ENCODE measurements at places on chromosomes 2 and 18.
A peak's percentile ranks its signal among the peaks of the same experiment; 100 is the strongest.

DNA sequence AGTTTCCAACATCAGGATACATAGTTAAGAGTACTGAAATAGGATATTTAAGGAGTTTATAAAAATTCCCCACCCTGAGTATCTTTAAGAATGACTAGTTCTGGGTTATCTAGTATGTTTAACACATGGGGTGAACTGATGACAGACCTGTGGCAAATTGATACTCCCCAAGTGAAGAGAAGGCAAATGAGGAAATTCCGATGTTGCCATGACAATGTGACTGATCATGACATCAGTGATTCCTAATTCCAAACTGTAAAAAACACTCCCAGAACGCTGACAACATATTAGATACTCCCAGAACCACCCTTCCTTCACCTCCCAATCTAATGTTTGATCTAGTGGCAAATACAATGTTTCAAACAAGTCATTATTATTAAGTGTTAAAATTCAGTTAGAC is 77.6 kb downstream of the RBMS1 start:
- DNase-seq: no peak

GRCh38 chr2:108626995-108627394 is 92.3 kb upstream of the RANBP2 start:
- no peak for DNase-seq

GRCh38 chr2:74391580-74392448 is 11.7 kb upstream of the DCTN1 start:
- peak; percentile 89 for DNase-seq

GRCh38 chr2:196836440-196836839 is 27.3 kb upstream of the C2orf66 start:
- DNase-seq: no peak

DNA sequence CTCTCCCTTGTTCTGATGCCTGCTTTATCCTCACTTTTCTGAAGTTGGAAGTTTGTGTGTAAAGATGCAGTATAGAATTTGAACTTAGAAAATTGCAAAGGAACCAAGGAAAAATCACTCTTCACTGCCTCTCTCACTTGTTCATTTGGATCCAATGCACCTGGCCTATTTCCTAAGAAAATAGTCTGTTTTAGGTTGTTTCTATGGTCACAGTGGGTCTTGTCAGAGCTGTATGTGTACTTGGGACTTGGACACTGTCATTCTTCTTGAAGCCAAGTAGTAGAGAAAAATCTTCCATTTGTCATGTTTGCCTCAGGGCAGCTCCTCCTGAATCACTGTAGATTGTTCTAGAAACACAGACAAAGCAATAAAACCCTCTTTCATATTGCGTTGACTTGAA is 80.3 kb upstream of the SESTD1 start:
- DNase-seq: no peak

- DNase-seq: peak; percentile 56
Measured at GRCh38 chr2:54966165-54966832, 84.0 kb downstream of the RTN4 start.

DNA sequence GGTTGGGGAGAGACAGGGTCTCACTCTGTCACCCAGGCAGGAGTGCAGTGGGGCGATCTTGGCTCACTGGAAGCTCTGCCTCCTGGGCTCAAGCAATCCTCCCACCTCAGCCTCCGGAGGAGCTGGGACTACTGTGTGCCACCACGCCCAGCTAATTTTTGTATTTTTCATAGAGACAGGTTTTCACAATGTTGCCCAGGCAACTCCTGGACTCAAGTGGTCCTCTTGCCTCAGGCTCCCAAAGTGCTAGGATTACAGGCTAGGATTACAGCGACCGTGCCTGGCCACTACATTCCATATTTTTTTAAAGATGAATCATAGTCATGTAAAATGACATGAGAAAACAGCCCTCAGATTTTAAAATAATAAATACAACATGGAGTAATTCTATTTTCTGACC is 32.3 kb downstream of the CWC22 start:
- DNase-seq: peak; percentile 64

- no peak for DNase-seq
Measured at GRCh38 chr2:229601396-229601795, 113.0 kb downstream of the DNER start.

GRCh38 chr18:46917803-46918600 is 600 bp downstream of the KATNAL2 start:
- no peak for DNase-seq

GRCh38 chr2:11805024-11805423 is 58.6 kb downstream of the LPIN1 start:
- DNase-seq: no peak

- DNase-seq: no peak
Measured at GRCh38 chr2:217215877-217216276, 356.0 kb upstream of the TNP1 start.

DNA sequence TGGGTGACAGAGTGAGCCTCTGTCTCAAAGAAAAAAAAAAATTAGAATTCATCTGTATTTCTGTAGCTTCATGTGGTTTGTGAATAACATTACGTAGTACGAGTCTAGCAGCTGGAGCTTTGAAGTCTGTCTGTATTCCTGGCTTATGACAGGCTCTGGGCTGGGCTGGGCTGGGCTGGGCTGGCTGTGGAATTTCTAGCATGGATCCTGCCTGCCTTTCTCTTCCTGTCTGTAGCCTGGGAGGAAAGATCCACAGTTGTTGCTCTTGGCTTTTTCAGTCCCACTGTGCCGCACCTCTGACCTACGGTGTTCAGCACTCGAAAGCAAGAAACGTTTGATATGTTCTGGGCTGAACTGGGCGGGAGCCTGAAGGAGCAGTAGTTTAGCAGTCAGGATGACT is 55.4 kb downstream of the BOLA3 start:
- DNase-seq: no peak

DNA sequence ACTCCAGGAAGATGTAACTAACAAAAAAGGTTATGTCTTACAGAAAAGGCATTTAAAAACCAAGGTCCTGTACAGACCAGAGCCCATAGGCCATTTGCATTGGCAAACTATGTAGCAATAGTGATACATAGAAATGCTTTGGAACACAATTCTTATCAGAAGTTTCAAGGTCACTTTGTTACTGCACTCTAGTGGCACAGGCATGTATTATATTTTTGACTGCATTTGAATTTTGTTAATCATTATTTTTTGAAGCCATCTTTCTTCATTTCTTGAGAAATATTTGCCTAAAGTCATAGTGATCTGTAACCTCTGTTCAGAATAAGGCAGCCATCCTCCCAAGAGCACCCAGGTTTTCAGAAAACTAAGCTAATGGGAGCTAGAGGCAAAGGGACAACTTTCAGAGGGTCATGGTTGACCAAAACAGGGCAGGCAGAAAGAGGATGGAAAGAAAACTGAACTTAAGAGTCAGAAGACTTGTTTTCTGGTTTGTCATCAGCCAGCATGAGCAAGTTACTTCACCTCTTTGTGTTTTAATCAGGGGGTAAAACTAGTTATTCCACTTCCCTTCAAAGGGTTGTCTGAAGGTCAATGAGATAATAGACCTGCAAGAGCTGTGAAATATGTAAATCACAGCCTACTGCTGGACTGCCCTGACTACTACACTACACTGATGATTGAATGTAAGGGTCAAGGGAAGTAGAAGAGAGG is 41.5 kb downstream of the SLC38A11 start:
- peak; percentile 88 for DNase-seq

GRCh38 chr2:37764739-37765138 is 93.3 kb upstream of the CDC42EP3 start:
- no peak for DNase-seq
